ENCODE measurements at places on chromosomes 1 and 21.

GRCh38 chr1:56413671-56414199, 165.6 kb downstream of the PLPP3 start:
- DNase-seq: no peak

DNA sequence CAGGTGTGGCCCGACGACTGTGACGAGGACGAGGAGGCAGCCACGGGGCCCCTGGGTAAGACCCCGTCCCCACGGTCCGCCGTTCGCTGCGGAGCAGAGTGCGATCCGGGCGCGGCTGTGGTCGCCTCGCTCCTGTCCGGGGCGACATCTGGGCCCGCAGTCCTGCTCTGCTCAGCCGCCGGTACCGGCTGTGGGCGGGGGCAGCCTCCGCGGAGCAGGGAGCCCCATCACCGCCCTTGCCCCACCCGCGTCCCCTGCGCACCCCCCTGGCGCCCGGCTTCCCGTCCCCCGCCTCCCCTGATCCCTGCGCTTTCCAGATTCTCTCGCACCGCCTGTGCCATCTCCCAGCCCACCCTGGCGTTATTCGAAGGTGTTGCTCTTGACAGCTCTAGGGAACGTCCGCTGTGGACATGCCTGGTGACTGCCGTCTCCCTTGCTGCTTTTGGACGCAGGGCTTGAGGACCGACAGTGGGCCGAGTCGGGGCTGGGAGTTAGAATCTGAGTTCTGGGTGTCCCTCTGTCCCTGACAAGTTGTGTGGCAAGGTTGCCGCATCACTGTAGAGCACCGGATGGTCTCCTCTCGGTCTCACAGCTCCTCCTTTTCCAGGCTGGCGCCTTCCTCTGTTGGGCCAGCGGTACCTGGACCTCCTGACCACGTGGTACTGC, 596 bp downstream of the TOR3A start:
- peak; percentile 15 for DNase-seq

DNA sequence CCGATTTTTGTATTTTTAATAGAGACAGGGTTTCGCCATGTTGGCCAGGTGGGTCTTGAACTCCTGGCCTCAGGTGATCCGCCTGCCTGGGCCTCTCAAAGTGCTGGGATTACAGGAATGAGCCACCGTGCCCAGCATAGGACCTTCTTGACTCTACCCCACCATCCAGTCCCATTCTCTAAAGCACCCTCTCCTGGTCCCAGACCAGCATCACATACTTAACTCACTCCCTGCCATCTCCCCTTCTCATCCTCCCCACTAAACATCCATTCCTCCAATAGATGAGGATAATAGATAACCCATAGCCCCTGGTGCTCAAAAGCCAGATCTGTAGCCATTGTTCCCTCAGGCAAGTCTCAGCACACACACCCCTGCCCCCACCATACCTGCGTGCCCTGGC, 2.1 kb downstream of the ENTREP3 start:
- DNase-seq: no peak

- DNase-seq: no peak
Observed at GRCh38 chr1:178659789-178660208, 65.2 kb upstream of the RALGPS2 start.

DNA sequence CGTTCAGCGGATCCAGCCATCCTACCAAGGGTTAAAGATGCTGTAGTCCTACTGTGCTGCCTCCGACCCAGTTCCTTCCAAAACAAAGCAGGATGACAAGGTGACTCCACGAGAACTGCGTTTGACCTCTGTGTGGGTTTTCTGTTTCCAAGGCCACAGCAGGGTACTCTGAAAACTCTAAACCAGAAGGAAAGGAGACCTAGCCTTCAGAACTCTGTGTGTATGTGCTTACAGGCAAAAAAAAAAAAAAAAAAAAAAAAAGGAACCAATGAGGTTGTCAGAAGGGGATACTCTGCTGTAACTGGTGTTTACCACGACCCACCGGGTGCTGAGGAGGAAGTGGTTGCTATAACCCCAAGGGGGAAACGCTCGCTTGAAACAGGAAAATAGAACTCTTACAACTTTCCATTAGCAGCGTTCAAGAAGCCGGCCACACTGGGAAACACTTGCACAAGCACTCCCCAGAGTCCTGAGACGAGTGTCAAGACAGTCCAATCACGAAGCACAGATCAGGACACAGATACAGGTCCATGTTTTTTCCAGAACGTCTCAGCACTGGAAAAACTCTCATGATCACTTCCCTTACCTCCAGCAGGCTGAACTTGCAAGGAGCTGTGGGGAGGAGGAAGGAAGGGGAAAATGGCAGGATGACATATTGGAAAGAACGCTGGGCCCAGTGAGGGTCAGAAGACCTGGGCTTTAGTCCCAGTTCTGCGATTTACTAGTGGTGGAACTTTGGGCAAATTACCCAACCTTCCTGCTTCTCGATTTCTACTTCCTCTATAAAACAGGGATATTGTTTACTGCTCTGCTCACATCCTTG, 64.0 kb downstream of the ITPKB start:
- peak; percentile 69 for DNase-seq

DNA sequence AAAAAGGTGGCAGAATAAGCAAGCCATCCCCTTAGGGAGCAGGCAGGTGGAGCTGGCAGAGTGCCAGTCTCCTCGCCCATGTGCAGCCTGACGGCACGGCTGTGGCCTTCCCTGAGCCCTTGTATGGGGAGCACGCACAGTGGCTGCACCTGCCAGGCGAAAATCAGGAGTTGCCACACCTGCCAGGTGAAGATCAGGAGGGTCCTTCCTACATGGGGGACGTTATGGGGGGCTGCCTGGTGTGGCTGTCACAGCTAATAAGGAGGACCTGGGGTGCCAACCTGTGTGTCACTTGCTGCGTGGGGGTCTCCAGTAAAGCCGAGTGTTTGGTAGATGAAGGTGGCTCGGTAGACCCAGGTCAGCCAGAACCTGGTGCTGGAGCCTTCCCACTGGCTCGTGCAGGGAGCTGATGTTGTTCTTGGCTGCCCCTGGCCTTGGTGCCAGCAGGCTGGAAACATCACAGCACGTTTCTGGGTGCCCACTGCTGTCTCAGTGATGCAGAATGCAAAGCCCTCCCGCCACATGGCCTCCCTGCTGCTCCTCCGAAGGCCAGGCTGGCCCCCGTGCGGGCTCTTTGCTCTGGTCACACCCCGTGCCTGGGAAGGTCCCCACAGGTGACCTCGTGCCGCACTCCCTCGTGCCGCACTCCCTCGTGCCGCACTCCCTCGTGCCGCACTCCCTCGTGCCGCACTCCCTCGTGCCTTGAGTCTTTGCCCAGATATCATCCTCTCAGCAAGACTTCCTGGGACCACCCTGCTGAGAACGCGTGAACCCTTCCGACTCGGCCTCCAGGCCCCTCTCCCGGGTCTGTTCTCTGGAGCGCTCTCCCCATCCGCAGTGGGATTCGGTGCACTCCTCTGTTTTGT, 55.4 kb downstream of the SLC37A1 start:
- no peak for DNase-seq

GRCh38 chr1:107365527-107366240, 224.8 kb downstream of the NTNG1 start:
- no peak for DNase-seq

GRCh38 chr1:1567891-1568291, 6.8 kb downstream of the SSU72 start:
- no peak for DNase-seq

DNA sequence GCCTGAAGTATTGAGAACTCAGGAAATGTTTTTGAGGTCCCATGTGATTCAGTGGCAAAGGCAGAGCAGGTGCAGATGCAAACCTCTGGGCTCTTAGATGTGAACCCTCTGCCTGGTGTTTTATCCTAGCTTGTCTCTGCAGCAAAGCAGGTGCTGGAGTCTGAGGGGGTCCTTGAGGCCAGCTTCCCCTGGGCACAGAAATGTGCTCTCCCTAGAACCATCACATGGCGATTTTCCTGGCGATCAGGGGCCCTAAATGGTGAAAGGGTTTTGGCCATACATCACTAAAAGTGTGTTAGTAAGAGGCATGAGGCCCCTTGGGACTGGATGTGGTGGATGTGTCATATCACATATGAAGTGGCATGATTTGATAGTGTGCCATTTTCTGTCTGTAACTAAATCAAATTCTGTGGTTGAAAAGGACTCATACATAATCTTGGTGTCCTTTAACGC, 144.8 kb downstream of the ST6GALNAC3 start:
- DNase-seq: no peak

DNA sequence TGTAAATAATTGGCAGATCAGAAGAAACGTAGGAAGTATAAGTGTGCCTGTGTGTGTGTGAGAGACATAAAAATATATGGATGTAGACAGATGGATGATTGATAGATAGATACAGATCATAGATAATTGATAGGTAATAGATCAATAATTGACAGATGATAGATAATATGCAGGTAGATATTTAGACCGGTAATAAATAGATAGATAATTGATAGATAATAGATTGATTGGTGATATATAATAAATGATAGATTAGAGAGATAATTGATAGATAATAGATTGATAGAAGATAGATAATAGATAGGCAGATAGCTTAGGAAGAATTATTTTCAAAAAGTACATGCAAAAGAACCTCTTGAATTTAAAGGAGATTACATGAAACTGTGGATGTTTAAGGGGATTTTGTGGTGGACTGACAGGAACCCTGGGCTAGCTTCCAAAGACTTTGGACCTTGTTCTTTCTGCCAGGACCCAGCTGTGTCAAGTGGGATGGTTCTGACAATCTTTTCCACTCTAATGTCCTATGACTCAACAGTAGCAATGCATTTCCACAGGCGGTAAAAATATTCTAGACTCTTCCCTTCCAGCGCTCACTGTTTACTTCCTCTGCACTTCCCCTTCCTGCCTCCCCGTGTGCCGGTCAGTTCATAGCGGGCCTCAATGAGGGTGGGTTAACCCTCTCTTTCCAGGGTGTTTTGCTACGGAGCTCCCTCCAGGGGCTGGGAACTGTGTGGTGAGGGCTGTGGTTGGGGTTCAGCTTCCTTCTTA, 39.4 kb downstream of the KCNJ15 start:
- no peak for DNase-seq

GRCh38 chr1:235998812-235999211, 66.1 kb downstream of the NID1 start:
- DNase-seq: peak; percentile 33

DNA sequence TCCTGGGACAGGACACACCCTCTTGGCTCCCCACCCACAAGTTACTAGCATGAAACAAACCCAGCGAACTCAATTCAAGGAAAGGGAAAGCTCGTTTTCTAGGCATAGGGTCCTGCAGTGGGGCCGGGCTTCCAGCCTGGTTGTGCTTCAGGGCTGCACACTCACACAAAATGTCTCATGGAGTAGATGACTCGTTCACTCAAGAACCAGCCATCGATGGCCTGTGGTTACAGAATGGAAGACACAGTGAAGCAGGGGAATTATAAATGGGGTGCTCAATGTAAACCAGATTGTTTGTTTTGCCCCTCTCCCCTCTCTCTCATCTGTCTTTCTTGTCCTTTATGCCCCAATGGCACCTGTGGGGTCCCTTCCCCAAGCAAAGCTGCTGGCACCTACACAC, 56.0 kb upstream of the COX20 start:
- no peak for DNase-seq

GRCh38 chr1:204377800-204378668, 18.3 kb upstream of the PLEKHA6 start:
- peak; percentile 46 for DNase-seq

- no peak for DNase-seq
Observed at GRCh38 chr1:173038875-173039554, 11.7 kb downstream of the TNFSF18 start.

- no peak for DNase-seq
Observed at GRCh38 chr1:236997882-236998281, 6.4 kb downstream of the MT1HL1 start.

DNA sequence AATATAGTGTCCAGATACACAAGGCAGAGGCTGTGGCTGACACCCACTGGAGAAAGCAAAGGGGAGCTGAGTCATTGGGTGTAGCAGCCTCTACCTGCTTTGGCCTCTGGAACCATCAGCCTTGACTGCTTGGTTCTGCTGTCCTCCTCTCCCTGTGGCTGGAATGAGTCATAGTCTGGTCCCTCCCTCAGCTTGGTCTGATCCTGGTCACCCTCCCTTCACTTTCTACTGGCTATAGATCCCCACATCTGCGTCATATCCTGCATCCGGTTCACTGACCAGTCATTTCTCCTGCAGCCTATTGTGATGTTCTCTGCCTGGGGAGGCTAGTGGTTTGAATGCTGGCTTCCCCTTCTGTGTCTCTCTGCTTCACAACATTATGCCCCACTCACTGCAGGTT, 372.8 kb upstream of the DAB1 start:
- DNase-seq: no peak

GRCh38 chr1:3971981-3972380, 71.9 kb upstream of the C1orf174 start:
- DNase-seq: no peak

DNA sequence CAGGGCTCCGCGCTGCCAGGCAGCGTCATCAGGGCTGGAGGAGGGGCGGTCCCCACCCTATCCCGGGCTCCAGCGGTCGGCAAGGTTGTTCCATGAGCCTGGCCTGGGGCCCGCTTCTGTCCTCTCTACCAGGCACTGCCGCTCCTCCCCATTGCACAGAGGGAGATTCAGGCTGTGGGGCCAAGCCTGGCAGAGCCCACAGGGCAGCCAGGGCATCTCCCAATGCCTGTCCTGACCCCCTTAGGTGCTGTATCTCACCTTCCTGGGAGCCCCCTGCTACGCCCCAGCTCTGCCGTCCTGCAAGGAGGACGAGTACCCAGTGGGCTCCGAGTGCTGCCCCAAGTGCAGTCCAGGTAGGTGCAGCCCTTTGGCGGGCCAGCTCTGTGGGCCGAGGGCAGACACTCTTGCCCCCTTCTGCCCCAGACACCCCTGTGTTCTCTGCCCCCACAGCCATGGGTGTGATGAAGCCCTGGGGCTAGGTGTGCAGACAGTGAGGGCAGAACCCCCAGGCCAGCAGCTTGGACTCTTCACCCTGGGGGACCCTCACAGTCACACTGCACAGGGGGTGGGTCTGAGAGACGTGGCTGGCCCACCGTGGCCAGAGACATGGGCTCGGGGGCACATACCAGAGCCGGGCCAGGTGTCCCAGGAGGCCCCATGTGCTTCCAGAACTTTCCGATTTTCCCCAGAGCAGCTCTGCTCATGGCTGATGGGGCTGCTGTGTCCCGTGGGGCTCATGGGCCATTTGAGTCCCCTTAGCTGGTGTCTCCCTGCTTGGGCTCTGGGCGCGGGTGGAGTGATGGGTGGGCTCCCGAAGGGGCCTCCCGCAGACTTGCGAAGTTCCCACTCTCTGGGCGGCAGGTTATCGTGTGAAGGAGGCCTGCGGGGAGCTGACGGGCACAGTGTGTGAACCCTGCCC, 1.6 kb downstream of the TNFRSF14 start:
- no peak for DNase-seq

- no peak for DNase-seq
Observed at GRCh38 chr1:63888984-63889383, 115.2 kb downstream of the ROR1 start.

All from CD4-positive, alpha-beta T cell (primary cell).